ENCODE measurements at places on chromosomes 6 and 20.

DNA sequence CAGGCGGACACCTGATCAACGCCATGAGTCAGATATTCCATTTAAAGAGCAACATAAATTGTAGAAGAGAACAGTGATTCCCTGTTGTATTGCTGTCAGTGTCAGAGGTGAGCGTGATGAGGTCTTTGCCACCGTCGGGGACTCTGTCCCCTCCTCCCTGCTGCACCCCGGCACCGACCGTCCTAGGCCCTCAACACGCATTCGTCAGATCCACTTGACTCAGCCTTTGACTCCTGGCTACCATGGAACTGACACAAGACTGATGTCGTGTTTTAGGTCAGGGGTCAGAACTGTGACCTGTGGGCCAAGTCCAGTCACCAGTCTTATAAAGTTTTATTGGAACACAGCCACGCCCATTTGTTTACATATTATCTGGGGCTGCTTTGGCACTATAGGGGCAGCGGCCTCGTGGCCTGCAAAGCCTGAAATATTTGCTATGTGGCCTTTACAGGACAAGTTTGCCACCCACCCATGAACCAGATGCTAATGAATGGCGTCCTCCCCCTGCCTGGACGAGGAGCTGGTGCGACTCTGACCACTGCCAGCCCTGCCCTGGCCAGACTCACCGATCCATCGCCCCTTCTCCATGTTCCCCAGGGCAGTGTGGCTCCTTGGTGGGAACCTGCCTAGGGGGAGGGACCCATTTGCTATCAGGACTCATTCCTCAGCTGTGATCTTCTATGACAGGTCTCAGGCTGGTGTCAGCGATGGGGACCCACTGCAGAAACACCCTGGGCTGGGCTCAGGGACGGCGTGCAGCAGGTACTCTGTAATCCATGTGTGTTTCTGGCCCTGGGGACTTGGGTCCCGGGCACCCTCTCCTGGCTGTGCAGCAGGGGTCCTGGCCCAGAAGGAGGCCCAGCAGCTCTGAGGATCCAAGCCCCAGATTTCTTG lies 37.5 kb upstream of the PHACTR3 start:
- DNase-seq, result no peak

GRCh38 chr6:17987447-17987696 lies at the start of gene KIF13A:
TSS of gene KIF13A (minus strand) at chr6:17987635. CDS start at chr6:17987463, 172 bp downstream.
- DNase-seq, result peak; percentile 58

- no peak for DNase-seq
Measured at GRCh38 chr20:41609474-41609873, 8.7 kb downstream of the CHD6 start.

DNA sequence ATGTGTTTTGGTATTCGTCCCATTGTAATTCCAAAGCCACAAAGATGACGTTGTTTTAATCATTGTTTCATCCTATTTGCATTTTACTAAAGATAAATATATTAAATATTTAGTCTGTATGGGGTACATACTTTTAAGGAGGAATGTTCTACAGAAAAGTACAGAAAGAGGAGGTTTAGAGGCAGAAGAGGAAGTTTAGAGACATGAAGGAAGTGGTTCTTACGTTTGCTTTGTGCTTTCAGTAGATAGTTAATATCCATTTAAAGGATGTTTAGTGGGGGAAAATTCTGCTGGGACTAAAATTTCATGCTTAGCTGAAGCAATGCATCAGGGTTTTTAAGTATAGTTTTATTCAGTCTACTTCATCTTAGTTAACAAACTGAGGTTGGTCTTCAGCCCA lies 116.6 kb downstream of the CRYBG1 start:
- DNase-seq, result no peak

DNA sequence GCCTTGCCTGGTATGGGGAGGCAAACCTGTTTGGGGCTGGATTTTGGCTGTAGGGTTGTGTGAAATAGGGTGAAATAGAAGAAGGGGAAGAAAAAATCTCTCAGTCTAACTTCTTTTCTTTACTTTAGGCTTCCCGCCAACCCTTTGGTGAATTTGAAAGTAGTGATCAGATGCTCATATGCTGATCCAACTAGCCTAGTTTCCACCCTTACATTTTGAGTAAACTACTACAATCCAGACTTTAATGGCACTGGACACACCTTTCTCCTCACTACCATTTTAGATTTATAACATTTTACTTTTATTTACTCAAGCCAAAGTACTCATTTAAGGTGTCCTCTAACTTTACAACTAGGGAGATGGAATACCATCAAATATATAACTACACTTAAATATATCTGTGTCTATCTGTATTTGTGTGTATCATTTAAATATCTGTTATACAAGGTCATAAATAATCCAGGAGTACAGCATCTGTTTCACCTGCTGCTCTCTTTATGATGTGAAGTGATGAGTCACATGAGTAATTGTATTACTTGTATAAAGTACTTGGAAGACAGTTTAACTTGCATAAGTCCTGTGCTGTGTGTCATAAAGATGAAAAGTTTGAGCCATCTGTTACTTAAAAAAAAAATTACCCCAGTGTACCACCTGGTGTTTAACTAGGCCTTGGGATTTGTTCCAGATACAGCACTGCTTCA lies 172.1 kb downstream of the CDKAL1 start:
- DNase-seq, result peak; percentile 66

GRCh38 chr20:24981790-24982189 lies 10.8 kb downstream of the APMAP start:
- no peak for DNase-seq

DNA sequence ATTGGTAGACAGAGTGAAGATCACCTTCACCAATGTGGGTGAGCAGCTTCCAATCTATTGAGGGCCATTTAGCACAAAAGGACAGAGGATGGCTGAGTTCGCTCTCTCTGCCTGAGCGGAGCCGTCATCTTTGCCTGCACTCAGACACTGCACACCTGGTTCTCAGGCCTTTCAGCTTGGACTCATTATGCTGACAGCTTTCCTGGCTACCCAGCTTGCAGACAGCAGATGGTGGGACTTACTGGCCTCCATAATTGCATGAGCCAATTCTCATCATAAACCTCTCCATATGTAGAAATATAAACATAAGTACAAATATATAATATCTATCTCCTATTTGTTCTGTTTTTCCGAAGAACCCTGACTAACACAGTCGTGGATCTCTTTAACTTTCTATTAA lies 13.7 kb downstream of the TBXT start:
- DNase-seq, result no peak

GRCh38 chr6:106141441-106142237 lies 55.5 kb downstream of the PRDM1 start:
- no peak for DNase-seq

- no peak for DNase-seq
Measured at GRCh38 chr20:4068708-4069107, 53.4 kb upstream of the RNF24 start.
